ENCODE measurements at places on chromosomes 6 and 20. TPM values are rescaled to one million over a fixed set of nuclear protein-coding genes. Genes with fewer than 3 reads are reported as not detected.
A peak's percentile ranks its signal among the peaks of the same experiment; 100 is the strongest.

DNA sequence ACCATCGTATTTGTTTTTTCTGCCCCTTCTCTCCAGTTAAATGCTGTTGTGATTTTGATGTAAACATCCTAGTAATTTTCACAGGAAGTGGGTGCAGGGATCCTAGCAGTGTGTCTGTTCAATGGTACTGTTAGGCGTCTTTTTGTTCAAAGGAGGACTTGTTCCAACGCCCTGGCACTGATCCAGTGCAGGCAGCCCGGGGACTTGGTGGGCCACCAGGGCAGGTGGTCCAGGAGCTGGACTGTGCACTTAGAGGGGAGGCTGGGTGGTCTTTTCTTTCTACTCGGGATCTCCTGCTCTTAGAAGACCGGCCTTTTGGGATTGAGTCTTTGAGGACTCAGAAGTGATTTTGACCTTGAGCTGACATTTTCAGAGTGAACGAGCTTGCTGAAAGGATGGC, 41.1 kb upstream of the NKX2-2 start:
- DNase-seq, result no peak

Gene UBD
- not detected for total RNA-seq

Gene MACROD2
- total RNA-seq, result 6.4 TPM

Gene LY6G6F
- not detected for total RNA-seq

DNA sequence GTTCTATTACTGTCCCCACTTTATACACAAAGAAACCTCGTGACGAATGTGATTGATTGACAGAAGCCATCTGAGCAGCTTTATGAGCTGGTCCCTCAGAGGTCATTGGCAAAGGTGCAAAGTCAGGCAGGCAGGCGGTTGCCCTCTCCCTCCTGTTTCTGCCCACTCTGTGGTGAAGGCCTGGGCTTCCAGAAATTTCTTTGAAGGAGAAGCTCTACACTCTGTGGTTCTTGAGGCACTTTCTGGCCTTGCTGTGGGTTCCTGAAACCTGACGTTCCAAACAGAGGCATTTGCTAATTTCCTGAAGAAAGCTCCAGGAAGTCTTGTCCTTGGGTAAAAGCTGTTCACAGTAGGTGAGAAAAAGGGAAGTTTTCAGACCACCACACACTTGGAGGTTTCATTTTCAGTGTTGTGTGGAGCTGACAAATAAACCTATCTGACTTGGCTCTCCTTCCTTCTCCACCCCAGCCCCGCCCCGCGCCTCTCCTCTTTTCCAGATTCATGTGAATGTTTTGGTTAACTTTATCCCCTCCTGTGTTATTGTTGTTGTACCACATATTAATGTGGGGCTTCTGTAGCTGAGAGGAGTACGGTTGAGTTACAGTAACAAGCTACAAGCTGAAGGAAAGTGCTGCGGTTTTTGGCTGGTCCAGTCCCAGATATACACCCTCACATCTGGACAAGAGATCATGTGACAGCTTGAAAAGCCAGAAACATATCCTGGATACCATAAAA, 274.1 kb downstream of the CLIC5 start:
- no peak for DNase-seq

GRCh38 chr6:81753711-81754577, 1.5 kb upstream of the TENT5A start:
- DNase-seq, result peak; percentile 67
